ENCODE measurements at places on chromosomes 2 and 18.

GRCh38 chr18:9930299-9930884 is 16.6 kb downstream of the VAPA start:
- no peak for DNase-seq

- DNase-seq, result no peak
Observed at GRCh38 chr18:44238454-44238853, 442.2 kb upstream of the SETBP1 start.

DNA sequence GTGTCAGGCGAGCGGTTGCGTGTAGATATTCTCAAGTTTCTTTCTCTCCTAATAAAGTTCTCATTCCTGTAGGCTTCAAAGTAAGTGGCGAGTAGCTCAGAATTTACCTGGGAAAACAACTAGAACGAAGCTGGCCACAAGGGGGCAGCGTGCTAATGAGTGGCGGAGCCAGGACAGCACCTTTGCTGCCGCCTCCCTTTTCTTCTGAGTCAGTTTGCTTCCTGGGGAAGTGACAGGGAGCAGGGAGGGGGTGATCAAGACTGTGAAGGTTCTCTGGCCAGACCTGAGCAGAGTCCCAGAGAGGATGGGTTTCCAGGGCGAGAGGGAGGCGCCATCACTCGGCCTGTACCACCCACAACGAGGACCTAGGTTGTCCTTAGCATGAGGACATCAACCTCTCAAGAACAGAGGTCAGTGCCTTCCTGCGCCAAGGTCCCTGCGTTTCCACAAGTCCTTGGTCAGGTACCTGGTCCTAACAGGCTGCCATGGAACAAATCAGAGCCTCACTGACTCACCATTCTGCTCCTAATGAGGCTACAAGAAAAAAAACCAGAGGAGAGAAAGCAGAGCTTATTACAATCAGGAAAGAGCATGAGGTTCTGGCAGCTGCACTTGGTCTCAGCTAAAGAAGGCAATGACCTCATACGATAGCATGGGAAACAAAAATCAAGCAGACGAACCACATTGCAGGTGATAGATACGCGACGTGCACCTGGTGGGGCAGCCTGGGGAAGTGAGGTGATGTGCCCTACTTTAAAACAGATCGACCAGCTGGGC is 98.7 kb downstream of the PLB1 start:
- peak; percentile 73 for DNase-seq

- no peak for DNase-seq
Observed at GRCh38 chr2:170501421-170502043, 213.6 kb upstream of the SP5 start.

DNA sequence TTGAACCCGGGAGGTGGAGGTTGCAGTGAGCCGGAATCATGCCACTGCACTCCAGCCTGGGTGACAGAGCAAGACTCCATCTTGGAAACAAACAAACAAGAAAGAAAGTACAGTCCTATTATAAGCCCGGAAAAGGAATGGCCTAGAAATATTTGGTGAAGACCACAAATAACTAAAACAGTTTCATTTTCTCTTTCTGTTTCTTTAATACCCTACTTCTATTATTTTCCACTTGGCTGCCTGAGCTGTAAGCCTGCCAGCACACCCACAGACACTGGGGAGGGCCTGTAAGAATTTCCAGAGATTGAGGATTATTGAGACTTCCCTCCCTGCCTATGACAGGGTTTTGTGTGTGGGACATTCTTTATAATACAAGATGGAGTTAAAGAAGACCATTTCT is 188.0 kb upstream of the DCC start:
- no peak for DNase-seq

- no peak for DNase-seq
Observed at GRCh38 chr18:33114749-33115148, 325.8 kb downstream of the CCDC178 start.

DNA sequence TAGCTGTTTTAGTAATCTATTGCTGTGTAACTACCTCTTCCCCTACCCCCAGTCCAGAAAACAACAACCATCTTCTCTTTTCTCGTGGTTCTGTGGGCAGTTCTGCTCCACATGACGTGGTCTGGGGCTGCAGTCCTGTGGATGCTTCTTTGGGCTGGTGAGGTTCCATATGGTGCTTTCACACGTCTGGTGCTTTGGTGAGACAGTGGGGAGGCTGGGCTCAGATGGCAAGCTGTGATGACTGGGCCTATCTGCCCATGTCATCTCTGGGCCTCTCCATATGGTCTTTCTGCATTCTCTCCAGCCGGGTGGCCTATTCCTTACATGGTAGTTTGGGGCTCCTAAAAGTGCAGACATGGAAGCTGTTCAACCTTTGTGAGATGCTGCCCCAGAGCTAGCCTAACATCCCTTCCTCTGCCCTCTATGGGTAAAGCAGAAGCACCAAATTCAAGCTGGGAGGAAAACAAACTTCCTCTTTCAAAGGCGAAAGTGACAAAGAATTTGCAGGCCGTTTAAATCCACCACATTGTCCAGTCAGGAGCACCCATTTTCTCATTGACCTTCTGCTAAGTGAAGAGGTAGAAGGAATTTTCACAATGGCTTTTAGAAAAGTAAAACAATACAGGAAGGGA is 68.3 kb upstream of the IL1R1 start:
- DNase-seq, result no peak

- no peak for DNase-seq
Observed at GRCh38 chr2:144489315-144489916, 30.5 kb downstream of the ZEB2 start.

DNA sequence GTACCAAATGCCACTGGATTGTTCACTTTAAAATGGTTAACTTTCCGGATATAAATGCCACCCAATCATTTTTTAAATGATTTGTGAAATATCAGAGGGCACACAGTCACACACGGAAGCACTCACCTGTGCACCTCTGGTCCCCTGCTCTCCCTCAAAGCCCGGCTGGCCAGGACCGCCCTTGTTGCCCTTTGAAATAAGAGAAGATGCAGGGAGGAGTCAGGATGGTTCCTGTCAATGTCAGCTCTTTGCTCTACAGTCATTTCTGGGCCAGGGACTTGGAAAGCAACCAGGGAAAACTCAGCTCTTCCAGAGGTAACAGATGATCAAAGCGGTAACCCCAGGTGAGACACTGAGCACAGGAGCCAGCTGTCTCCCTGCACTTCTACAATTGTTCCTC is 60.7 kb downstream of the COL6A3 start:
- no peak for DNase-seq

- DNase-seq, result no peak
Observed at GRCh38 chr2:214193943-214194342, 216.9 kb upstream of the VWC2L start.

GRCh38 chr2:195686564-195686963 is 29.5 kb downstream of the SLC39A10 start:
- no peak for DNase-seq

- DNase-seq, result peak; percentile 45
Observed at GRCh38 chr2:15142069-15142689, 419.0 kb downstream of the NBAS start.

DNA sequence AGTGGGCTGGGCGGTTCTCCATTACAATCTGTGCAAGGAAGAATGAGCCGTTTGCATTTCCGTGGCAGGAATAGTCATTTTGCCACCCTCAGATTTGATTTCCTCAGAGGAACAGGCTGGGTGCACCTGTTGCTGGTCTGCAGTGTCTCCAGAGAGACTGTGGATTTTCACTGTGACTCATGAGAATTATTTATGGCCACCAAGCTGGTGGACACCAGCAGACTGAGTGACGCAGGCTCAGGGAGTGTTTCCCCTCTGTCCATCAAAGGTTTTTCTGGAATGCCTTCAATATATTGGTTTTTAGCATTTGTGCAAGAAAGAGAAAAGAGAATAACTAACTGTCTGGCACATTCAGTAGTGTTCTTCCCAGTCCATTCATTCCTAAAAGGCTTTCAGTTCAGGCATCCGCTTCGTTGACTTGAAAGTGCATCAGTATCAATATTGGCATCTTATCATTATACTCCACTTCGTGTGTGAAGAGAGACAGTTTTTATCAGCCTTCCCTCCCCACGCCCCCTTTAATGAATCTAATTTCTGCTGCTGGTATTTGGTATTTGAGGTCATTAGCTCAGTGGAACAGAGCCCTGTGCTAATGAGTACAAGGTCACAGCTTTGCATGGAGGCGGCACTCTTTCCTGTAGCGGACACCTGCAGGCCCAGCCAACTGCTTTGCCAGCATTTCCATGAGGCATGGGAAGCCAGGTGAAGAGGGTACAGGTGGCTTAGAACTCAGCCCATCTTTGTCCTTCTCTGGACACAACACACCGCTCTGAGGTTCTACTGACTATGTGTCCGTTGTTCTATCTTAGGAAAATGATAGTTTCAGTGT is 39.9 kb downstream of the PRKCE start:
- DNase-seq, result no peak

- DNase-seq, result no peak
Observed at GRCh38 chr2:10162586-10163497, 40.3 kb downstream of the RRM2 start.

- no peak for DNase-seq
Observed at GRCh38 chr2:36449943-36450392, 94.4 kb downstream of the CRIM1 start.

DNA sequence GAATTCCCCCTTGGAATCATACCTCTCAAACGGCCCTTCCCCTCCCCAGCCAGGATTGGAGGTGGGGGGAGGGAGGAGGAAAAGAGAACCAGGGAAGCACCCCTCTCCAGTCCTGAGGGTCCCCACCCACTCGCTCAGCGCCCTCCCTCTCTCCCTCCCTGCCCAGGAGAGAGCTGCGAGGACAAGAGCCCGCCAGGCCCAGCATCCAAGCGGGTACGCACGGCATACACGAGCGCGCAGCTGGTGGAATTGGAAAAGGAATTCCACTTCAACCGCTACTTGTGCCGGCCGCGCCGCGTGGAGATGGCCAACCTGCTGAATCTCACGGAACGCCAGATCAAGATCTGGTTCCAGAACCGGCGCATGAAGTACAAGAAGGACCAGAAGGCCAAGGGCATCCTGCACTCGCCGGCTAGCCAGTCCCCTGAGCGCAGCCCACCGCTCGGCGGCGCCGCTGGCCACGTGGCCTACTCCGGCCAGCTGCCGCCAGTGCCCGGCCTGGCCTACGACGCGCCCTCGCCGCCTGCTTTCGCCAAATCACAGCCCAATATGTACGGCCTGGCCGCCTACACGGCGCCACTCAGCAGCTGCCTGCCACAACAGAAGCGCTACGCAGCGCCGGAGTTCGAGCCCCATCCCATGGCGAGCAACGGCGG is 14.4 kb downstream of the HOXD3 start:
- DNase-seq, result no peak

DNA sequence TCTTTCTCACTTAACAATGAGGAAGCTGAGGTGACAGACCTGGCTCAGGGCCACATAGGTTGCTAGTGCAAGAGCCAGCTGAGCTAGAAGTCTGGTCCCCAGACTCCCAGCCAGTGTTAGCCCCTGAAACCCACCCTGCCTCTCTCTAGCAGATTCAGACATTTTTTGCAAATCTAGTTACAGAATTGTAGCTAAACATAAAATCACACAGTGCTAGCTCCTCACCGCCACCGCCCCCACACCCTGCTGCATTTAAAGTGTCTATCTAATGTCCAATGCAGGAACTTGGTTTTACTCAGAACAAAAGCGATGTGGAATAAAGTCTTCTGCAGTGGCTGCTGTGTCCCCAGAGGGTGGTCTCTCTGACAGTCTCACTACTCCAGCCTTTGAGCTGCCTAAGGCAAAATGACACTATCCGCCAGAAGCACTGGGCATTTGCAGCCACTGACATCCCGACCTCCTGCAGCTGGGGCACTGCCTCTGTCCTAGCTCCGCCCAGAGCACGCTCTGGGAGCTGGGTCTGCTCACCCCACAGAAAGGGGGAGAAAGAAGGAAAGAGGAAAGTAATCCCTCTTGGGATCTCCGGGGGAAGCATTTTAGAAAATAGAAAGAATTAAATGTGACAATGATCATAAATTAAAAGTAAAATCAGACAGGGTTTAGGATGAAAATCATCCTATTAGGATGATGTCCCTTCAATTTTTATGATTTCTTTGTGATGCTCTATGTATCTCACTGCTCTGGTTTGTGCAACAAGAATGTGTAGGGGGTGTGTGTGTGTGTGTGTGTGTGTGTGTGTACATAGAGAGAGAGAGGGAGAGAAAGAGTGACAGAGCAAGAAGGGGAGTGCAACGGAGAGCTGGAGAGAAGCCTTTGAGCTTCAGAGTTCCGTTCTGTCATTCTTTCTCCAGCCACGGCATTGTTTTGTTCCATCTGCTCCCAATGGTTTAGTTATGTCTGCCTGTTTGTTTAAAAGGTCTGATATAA is 50.5 kb upstream of the ST8SIA3 start:
- no peak for DNase-seq

GRCh38 chr2:6653281-6653750 is 212.4 kb downstream of the CMPK2 start:
- DNase-seq, result no peak

- DNase-seq, result no peak
Observed at GRCh38 chr2:191666732-191667131, 11.2 kb upstream of the NABP1 start.

DNA sequence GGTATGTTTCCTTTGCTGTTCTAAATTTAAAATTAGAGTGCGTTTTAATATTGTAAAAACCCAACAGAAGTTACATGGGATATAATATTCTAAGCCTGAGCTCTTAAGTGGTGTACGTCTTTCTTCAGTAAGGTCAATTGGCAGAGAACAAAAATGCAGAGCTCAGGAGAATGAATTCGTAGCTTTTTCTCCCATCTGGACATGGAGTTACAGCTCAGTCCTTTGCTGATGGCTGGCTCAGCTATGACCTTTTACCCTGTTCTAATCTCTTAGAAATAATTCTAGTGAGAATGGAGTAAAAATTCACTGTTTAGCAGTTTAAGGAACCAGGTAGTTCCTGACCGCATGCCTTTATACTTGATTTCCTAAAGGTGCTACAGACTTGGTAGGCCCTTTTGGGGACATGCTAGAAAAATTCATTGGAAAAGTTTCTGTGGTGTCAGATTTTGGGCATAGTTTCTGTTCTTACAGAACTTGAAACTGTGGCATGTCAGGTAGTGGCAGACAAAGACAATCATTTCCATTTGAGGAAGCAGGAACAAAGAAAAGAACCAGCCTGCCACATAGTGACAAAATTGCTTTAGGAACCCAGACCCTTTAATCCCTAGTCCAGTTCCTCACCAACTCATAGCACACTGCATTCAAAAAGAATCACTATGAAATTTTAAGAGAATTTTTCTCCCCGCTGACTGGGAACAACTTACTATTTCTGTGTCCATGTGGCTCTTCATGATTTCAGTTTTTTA is 566.8 kb upstream of the ZNF804A start:
- no peak for DNase-seq

GRCh38 chr2:84487298-84487996 is 28.4 kb upstream of the SUCLG1 start:
- no peak for DNase-seq

- DNase-seq, result no peak
Observed at GRCh38 chr2:45439788-45440773, 171.0 kb downstream of the SRBD1 start.

DNA sequence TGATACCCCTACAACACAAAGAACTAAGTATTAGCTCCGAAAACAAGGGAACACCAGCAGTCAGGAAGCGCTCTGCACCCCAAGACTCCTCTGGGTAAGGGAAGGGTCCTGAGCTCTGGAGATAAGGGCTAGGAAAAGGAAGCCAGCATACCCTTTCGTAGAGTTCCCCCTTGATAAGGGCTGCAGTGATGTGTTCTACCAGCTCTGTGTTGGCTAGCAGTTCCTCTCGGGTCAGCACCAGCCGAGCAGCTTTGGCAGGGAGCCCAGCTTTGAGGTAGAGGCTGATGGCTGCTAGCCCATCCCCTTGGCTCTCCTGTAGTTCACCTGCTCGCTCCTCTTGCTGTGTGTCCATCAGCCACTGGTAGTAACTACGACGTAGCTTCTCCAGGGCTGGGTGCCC is 18.9 kb downstream of the KRTCAP3 start:
- no peak for DNase-seq

GRCh38 chr2:71602115-71602495 is 148.7 kb downstream of the DYSF start:
- DNase-seq, result no peak

Data from stimulated activated CD4-positive, alpha-beta T cell treated with anti-CD3 and anti-CD28 coated beads, Interleukin-15, amount 100 ng/mL, for 1 hour (primary cell).